Subcutaneous preadipocyte (primary cell): ENCODE measurements at places on chromosomes 7 and 10. TPM values are rescaled to one million over a fixed set of nuclear protein-coding genes. Genes with fewer than 3 reads are reported as not detected.

GALNT17 gene
- total RNA-seq = 0.20 and 0.37 TPM in 2 replicates

GIMAP1 gene
- total RNA-seq = not detected in 2 replicates

FOXP2 gene
- total RNA-seq = 8.8 and 11.8 TPM in 2 replicates

NPSR1 gene
- not detected in 2 replicates for total RNA-seq

COL26A1 gene
- total RNA-seq = not detected in 2 replicates

USP6NL gene
- 8.1 and 10.2 TPM in 2 replicates for total RNA-seq

LEP gene
- total RNA-seq = under 0.01 TPM in 1 of 2 replicates, not detected in the other

ZNF804B gene
- total RNA-seq = not detected in 2 replicates

NYAP1 gene
- 1.5 and 2.0 TPM in 2 replicates for total RNA-seq

ACHE gene
- total RNA-seq = under 0.01 TPM in 1 of 2 replicates, not detected in the other

INHBA gene
- total RNA-seq = 1.5 and 2.5 TPM in 2 replicates

MYO1G gene
- total RNA-seq = under 0.01 TPM in 2 replicates

NPVF gene
- total RNA-seq = not detected in 2 replicates

RNF32 gene
- total RNA-seq = 0.59 and 1.5 TPM in 2 replicates
